ENCODE measurements at places on chromosomes 7 and 10.

GRCh38 chr7:83799333-83799732, 150.4 kb upstream of the SEMA3E start:
- DNase-seq: no peak

GRCh38 chr7:31647511-31647910, 39.5 kb upstream of the PPP1R17 start:
- DNase-seq: no peak

DNA sequence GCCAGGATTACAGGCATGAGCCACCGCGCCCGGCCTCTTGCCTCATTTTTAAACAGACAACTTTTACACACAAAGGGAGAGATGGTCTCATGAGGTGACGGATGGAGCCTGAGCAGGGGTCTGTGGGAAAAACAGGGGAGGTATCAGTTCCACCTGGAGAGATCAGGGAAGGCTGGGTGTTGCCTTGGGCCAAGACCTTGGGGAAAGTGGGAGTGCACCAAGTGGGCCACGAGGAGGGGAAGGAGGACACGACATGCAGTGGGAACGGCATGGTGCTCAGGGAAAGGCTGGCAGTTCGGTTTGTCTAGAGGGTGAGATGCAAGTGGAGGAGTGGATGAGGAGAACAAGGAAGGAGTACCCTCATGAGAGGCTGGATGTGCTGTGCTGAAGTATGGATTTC, 8.9 kb upstream of the ZNF777 start:
- DNase-seq: no peak

GRCh38 chr7:128865996-128866877, 3.6 kb downstream of the ATP6V1F start:
- no peak for DNase-seq

DNA sequence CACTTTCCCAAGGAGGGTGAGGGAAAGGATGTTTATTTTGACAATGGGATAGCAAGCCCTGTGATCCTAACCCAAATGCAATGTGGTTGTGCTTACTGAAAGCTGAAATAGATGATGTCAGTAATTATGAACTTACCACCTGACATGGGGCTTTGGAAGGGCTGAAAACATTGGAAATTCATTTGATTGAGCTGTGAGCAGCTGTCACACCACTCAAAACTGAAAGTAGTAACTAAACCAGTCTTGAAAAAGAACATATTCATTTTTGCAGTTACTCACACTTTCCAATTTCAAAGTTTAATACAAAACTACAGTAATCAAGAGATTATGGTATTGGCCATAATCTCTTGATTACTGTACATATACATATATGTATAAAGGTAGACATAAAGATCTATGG, 155.5 kb upstream of the HPS1 start:
- DNase-seq: no peak

DNA sequence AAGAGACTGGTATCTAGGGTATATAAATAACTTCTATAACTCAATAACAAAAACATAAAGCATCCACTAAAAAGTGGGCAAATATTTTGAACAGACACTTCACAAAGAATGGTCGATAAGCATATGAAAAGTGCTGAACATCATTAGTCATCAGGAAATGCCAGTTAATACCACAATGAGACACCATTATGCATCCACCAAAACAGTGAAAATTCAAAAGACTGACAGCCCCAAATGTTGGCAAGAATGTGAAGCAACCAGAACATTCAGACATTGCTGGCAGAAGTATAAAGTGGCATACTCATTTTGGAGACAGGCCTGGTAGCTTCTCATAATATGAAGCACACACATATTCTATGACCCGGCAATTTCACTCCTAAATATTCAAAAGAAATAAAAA, 26.5 kb upstream of the GSAP start:
- no peak for DNase-seq

DNA sequence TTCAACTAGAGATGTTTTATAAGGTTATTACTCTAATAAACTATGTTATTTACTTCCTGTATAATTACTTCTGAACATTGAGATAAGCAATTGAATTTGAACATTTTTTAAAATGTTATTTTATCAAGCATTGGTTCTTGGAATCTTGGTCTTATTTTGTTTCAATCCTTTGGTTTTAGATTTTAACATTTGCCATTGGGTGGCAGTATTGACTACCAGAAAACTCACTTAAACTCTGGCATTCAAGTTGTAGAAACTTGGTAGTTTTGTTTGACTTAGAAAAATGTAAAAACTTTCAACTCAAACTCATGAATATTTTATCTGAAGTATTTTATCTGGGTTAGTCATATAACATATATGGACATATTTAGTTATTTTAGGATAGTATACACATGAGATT, 48.1 kb downstream of the ATRNL1 start:
- no peak for DNase-seq

GRCh38 chr10:99540306-99540656, 7.5 kb downstream of the NKX2-3 start:
- DNase-seq: no peak

GRCh38 chr7:44969049-44969700, 9.6 kb downstream of the MYO1G start:
- no peak for DNase-seq

DNA sequence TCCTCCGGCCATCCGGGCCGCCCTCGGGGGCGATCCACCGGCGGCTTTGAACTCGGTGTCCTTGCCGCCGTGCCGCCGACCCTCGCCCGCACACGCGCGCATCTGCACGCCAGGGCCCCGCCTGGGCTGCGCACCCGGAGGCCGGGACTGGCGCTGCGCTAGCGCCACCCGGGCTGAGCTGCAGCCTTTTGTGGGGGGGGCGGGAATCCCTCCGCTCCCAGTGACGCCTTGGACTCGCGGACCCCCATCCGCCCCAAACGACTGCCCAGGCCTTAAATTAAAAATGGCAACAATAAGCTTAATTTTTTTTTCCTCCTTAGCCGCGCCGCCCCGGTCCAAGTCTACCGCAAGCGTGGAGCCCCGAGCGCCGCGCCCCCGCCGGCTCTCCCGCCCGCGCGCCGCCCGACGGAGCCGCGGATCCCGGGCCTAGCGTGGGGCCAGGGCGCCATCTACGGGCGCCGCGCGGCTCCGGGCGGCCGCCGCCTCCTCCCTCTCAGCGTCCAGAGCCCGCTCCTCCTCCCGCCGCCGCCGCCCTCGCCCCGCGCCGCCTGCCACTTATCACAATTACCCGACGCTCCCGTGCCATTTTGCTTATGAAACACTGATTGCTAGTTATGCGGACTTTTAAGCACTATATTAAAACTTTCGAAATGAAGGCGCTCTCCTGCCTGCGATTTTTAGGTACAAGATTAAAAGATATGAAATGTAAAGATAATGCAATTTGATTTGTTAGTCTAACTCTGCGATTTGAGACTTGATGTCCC, 7.5 kb upstream of the EBF3 start:
- no peak for DNase-seq

- no peak for DNase-seq
Observed at GRCh38 chr7:17152721-17153120, 145.7 kb upstream of the AHR start.

DNA sequence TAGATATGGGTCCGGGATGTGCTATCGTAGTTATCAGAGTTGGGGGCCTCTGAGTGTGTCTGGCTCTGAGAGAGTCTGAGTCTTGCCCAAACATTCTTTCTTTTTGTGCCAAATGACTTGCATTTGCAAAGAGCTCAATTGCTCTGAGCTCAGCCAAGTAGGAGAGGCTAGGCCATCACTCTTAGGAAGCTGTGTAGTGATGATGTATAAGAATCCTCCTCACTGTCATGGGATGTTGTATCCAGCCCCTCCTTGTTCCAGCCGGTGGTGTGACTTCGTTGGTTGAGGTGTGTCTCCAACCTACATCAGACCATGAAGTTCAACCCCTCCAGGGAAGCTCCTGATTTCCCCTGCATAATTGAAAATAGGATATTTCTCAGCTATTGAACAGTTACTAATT, 97.5 kb upstream of the NPS start:
- no peak for DNase-seq

GRCh38 chr7:92934096-92934495, 97.7 kb upstream of the CDK6 start:
- DNase-seq: no peak

- no peak for DNase-seq
Observed at GRCh38 chr10:110562348-110562747, 5.1 kb upstream of the SMC3 start.

- DNase-seq: no peak
Observed at GRCh38 chr7:87530126-87530525, 54.6 kb upstream of the ABCB4 start.

DNA sequence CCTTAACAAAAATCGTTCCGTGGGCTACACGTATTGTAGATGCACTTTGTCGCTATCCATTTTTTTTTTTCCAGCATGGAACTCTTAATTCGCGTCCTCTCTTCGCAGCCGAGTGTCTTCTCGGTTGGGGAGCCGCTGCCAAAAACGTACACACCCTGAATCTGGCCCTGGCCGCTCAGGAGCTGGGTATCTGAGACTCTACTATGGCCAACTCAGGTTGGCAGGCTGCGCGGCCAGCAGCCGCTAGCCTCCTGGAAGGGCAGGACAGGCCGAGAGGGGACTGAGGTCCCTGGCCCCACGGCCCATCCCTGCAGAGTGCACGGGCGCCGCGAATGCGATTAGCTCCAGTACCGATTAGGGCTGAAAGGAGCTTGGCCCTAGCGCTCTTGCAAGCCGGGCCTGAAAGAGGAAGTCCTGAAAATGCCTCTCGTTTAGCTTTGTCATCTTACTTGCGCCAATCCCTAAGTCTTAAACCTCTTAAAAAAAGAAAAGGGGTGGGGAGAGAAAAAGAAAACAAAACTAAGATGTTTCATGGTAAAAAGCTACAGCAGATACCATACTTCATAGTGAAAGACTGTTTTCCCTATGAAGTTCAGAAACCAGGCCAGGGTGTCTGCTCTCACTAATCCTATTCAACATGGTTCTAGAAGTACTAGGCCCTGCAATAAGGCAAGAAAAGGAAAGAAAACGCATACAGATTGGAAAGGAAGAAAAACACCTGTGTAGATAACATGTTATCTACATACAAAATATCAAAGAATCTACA, 113.2 kb upstream of the RHEB start:
- peak; percentile 37 for DNase-seq

DNA sequence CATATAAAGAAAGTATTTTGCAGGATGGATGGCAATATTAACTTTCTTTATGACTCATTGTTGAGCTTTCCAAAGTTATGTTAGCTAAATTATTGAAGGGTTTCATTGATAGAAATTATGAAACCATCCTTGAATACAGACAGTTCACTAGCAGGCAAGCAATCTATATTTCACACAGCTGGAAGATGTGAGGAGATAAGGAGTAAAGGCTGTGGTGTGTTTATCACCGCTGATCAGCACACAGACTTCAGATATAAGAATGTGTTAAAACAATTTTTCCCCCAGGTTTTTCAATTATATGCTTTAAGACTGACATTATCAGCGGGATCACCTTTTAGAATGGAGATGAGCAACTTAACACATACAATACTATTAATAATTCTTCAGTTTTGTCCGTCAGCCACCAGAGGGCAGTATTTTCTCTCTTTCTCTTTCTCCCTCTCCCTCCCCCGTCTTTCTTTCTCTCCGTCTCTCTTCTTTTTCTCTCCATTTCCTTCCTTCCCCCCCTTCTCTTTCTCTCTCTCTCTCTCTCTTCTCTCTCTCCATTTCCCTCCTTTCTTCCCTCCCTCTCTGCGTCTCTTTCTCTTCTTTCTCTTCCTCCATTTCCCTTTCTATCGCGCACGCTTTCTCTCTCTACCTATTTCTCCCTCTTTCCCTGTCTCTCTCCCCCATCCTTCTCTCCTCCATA, 62.9 kb upstream of the FAM171A1 start:
- no peak for DNase-seq

DNA sequence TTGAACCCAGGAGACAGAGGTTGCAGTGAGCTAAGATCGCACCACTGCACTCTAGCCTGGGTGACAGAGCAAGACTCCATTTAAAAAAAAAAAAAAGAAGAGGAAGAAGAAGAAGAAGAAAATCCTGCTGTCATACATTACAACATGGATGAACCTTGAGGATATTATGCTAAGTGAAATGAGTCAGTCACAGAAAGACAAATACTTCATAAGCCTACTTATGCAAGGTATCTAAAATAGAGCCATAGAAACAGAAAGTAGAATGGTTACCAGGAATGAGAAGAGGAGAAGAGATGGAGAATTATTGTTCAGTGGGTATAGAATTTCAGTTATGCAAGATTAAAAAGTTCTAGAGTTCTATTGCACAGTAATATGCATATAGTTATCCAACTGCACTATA, 466.5 kb downstream of the PLXNA4 start:
- DNase-seq: no peak

- no peak for DNase-seq
Observed at GRCh38 chr7:142030294-142030693, 34.6 kb downstream of the MGAM start.

DNA sequence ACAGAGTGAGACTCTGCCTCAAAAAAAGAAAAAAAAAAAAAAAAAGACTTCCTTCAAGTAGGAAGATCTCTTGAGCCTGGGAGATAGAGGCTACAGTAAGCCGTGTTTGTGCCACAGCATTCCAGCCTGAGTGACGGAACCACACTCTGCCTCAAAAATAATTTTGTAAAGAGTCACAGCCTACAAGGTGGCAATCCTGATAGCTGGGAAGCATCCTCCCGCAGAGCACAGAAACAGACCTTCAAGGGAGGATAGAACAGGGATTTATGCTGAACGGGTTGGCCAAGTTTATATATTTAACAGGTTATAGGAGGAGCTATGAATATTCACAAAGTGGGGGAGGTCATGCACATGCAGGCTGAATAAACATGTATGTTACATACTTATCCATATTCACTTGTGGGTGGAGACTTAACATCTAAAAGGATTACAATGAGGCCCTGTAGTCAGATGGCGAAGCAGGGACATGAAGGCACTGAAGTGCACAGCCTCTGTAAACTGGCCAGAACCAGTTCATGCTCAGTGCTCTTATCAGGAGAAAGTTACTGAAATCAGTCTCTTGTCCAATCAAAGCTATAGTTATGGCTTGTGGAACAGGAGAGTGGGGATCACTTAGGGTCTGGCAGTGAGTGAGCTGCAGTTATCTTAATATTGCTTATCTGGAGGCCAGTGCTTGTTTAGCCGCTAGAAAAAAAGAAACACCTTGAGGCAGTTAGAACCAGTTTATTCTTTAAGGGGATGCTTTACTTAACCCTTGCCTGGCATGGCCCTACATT, 6.8 kb downstream of the LMBR1 start:
- no peak for DNase-seq

DNA sequence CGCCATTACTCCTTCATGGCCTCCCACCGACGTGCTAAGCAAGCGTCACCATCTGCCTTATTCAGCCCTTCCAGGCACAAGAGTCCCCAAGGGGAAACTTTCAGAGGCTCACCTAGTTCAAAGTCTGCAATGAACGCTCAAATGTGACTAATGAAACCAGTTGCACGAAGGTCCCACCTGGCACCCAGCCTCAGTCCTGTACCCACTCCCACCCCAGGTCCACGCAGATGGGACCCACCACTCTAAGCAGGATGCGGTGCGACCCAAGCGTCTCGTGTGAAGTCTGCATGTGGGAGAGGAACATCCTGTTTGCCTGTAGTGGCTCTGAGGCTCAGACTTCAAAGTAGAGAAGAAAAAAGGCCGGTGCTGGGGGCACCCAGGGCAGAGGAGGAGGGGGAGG, 40.3 kb downstream of the RGS10 start:
- peak; percentile 73 for DNase-seq
